ENCODE measurements at places on chromosomes 16 and 17. TPM values are rescaled to one million over a fixed set of nuclear protein-coding genes. Genes with fewer than 3 reads are reported as not detected.

DNA sequence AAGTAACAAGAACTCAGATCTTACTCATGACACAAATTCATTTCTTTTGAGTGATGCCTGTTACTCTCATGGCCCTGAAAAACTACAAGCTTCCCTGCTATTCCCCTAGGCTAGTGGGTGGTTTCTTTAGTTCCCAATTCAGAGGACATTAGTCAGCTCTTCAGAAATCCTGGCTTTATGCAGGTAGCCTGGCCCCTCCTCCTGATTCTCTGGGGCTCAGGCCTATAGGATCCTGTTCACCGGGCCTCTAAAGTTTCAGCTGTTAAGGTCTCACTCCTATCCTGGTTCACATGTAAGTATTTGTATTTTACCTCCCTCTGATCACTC, 87.3 kb upstream of the IRX5 start:
- no peak for DNase-seq

DNA sequence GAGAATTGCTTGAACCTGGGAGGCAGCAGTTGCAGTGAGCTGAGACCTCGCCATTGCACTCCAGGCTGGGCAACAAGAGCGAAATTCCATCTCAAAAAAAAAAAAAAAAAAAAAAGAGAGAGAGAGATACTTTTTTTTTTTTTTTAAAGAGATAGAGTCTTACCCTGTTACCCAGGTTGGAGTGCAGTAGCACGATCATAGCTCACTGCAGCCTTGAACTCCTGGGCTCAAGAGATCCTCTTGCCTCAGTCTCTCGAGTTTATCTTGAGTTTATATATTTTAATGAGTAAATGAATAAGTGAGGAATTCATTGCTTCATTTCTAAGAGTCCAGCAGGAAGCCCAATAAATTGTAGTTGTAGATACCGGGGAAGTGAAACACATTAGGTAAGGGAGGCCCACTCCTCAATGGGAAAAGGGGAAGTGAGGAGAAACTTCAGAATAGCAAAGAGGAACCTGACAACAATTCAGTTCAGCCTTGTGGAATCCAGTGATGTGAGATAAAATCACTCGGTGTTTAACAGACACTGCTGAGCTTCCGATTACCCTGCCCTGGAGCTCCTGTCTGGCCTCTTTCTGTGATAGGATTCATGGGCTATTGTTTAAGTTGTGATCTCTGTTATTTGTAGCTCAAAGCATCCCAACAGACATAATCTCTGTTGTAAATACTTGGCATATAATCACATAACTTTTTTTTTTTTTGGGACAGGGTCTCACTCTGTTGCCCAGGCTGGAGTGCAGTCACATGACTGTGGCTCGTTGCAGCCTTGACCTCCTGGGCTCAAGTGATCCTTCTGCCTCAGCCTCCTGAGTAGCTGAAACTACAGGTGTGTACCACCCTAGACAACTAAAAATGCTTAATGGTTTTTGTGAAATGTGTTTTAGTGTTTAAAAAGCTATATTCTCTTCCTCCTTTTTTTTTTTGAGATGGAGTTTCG, 15.8 kb upstream of the ITGAM start:
- DNase-seq = no peak

GRCh38 chr17:77424585-77425344, 284.0 kb downstream of the SEC14L1 start:
- no peak for DNase-seq

DNA sequence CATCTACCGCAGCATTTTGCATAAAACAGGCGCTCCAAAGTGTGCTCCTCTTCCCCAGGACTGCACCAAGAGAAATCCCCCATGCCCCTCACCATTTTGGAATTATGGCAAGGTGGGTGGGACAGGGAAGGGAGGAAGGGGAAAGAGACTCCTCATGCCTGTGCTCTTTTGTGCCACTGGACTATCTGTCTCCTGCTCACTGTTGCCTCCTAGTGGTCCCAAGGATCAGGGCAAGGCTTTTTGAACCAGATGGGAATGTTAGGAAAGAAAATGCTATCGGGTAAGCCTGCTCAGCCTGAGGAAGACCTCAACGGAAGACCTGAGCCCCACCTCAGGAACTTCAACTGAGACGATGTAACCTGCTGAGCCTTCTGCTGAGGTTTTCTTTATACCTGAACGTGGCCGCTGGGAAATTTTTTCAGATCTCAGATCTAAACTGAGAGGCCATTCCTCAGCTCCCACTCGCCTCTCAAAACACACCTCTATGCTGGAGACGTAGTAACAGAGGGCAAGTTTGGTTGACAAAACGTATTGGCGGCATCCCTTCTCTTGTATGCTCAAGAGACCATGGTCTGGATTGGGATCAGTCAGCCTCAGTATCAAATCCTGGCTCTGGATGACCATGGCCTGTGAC, 58.3 kb downstream of the SPACA3 start:
- DNase-seq = peak; percentile 26

The METTL9 gene
- total RNA-seq = 69.9 TPM

- DNase-seq = no peak
These were observed 345.6 kb upstream of the CA10 start for GRCh38 chr17:52504081-52504480.

DNA sequence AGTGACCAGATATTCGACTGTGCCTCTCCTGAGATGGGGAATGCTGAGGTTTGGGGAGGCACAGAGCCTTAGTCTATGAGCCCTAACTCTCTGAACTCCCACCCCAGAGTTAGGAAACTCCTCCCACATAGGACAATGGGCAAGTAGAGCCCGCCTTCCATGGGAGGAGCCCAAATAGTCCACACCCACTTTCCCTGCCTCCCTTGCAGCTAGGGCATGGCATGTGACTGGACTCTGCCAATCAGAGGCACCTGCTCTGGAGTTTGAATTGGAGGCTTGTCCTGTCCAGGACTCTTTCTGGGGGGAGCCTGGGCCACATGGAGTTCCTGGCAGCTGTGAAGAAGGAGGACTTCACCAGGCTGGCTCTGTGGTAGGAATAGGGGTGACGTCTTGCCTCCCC, 48.4 kb downstream of the SOCS1 start:
- DNase-seq = no peak

The IST1 gene
- 346 TPM for total RNA-seq

The ALOX12B gene
- total RNA-seq = not detected

- DNase-seq = no peak
These were observed 16.8 kb downstream of the PDK2 start for GRCh38 chr17:50111673-50112655.

Measured in CD4-positive, CD25-positive, alpha-beta regulatory T cell (primary cell).